ENCODE measurements at places on chromosomes 5 and 9. TPM values are rescaled to one million over a fixed set of nuclear protein-coding genes. Genes with fewer than 3 reads are reported as not detected.

DND1 gene
- total RNA-seq: 0.13 TPM

HAVCR2 gene
- 0.43 TPM for total RNA-seq

FRMPD1 gene
- not detected for total RNA-seq

PCDHA6 gene
- total RNA-seq: 0.52 TPM

TLE4 gene
- 21.0 TPM for total RNA-seq

FAM174A gene
- total RNA-seq: 10.2 TPM

SPINK6 gene
- not detected for total RNA-seq

PPIC gene
- total RNA-seq: 82.3 TPM

PBX3 gene
- 55.5 TPM for total RNA-seq
